Stimulated activated CD8-positive, alpha-beta memory T cell treated with anti-CD3 and anti-CD28 coated beads, Interleukin-2, amount 100 ng/mL, for 1 hour (primary cell): ENCODE measurements at places on chromosomes 2 and 18.

- DNase-seq, result no peak
Measured at GRCh38 chr18:78622251-78622906, 357.2 kb upstream of the SALL3 start.

GRCh38 chr2:52342458-52342857, 1310.5 kb upstream of the NRXN1 start:
- DNase-seq, result no peak

GRCh38 chr18:24761765-24762164, 301.3 kb downstream of the HRH4 start:
- DNase-seq, result no peak

DNA sequence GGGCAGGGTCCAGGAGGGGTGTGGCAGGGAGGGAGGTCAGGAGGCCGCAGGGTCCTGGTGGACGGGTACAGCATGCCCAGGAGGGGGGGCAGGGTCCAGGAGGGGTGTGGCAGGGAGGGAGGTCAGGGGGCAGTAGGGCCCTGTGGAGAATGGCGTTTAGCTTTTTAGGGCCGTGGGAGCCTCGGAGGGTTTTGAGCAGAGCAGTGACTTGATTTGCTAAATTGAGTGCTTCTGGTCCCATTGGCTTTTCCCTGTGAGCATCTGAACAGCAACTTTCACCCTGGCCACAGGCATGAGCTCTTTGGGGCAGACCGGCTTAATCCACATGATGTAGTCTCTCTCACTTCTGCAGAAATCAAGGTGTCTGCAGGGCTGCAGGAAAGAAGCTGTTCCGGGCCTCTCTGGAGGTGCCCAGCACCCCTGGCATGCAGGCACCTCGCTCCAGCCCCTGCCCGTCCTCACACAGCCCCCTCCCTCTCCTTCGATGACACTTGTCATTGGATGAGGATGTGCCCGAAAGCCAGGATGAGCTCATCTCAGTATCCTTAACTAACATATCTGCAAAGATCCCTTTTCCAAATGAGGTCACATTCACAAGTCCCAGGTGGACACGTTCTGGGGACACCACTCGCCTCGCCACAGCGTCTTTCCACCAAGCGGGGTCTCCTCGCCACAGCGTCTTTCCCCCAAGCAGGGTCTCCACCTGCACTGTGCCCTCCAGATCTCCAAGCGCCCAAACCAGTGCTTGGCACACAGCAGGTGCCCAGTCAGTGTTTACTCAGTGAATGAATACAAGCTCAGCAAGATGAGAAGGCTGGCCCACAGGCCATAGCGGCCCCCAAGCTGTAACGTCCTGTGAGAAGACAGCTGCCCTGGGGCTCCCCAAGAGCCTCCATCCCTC, 94.0 kb downstream of the NDUFA10 start:
- DNase-seq, result no peak

- no peak for DNase-seq
Measured at GRCh38 chr2:197165020-197165419, 145.6 kb downstream of the ANKRD44 start.

DNA sequence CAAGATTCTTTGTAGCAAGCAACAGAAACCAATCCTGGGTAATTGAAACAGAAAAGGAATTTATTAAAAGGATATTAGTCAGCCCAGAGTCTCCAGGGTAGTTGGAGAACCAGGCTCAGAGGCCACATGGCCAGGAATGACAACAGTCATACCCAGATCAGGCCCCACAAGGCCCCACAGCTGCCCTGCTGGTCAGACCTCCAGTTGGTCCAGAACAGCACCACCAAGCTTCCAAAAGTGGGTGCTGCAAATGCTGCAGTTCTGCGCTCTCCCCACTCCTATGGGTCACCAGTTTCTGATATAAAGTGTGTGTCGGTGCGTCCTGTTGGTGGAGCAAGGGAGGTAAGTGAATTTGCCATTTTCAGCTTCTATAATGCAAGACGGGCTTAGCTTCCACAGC, 29.9 kb downstream of the KLHL29 start:
- no peak for DNase-seq

DNA sequence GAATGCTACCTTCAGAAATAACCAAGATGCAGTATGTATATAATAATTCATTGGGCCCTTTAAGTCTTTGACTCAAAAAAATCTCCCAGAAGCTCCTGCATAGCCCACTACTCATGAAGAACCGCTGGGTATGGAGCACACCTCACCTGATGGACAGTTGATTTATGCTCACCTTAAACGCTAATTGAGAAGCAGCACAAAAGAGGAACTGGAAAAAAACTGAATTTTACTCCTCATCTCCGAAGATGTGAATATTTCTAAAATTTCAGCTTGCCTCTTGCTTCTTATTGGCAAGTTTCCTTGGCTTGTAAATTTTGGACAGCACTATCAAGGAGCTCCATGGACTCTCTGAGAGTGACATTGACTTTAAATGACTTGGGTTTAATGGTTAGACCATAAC, 5.5 kb downstream of the CYP1B1 start:
- DNase-seq, result no peak

DNA sequence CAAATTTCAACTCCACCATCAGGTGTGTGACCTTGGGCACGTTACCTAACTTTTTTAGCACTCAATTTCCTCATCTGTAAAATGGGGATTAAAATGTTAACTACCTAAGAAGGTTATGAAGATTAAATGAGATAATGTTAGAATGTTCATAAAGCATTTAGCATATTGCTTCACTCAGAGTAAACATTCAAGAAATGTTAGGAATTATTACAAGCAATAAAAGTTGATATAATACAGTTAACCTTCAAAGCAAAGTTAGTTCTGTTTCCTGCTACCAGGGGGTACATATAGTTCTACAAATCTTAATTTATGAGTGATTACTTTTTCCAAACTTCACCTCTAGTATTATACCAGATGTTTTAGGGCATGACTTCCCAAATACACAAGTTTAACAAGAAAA, 254.2 kb downstream of the PDE11A start:
- DNase-seq, result no peak

GRCh38 chr2:121665504-121665903, 16.2 kb upstream of the CLASP1 start:
- DNase-seq, result no peak

GRCh38 chr18:4454537-4455112, 482 bp downstream of the DLGAP1 start:
- DNase-seq, result no peak

DNA sequence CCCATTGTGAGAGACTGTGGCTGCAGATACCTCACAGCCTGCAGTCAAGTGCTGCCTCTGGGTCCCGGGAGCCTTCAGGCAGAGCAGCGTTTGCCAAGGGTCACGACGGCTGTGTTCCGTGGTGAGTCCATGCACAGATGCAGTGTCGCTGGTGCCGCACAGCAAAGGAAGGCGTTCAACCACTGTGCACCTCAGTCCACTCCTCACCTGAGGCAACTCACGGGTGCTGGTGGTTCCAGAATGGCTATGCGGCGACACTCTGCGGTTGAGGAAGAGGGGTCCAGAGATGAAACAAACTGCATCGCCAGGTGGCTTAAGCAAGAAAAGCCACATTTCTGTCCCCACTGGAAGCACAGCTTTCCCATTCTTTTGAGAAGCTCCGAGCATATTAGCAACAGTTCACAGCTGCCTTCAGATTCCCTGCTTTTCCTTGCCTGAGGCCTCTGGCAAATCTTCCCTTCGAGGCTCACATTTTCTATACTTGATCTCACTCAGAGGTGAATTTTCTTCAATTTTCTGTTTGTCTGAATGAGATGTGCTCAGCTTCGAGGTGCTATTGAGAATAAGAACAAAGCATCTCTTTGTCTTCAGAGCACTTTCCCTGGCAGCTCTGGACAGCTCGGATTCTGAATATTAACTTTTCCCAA, 208.8 kb upstream of the TWIST2 start:
- no peak for DNase-seq

- peak; percentile 43 for DNase-seq
Measured at GRCh38 chr2:204177977-204178522, 241.5 kb downstream of the ICOS start.
